ENCODE measurements at places on chromosomes 6 and 20.

DNA sequence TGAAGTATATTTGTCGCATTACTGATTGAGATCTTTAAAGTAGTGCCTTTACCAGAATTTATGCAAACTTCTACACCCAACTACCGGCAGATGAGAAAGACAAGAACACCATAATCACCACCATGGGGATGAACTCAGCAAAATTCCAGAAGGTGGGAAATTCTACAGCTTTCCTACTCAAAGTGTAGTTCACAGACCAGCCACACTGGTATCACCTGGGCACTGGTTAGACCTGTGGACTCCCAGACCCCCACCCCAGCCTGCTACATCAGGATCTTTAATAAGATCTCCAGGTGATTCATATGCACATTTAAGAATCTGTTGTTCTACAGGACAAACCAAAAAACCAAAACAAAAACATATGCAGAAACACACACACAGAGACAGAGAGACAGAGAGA, 67.9 kb downstream of the POPDC3 start:
- DNase-seq: no peak

DNA sequence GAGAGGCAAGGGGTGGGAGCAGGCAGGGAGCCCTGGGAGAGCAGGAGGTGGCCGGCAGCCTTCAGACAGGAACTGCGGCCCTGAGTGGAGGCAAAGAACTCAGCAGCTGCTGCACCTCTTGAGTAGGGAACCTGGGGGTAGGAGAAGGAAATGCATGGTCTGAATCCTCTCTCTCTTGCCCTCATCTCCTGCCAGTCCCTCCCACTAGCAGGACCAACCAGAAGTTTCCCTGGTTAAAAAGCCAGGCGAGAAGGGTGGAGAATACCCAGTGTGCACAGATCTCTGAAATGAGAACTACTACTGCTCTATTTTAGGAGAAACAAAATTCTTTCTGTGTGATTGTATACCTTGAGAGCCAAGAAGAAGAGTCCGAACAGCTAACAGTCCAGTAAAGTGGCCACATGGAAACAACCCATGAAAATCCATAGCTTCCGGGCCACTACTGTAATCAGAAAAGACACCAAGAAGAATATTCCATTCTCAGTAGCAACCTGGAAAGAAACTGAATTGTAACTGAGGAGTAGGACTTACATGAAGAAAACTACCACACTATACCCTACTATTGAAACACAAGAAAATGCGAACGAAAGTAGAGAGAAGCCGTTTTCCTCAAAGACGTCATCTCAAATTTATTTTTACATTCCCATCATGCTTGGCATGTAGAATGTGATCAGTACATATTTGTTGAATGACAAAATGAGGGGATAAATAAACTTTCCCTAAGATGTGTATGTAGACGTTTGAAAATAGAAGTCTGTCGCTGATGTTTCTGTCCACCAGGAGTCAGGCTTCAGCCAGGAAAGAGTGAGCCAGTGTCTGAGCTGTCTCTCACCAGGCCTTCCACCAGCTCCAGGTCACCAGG, 25.6 kb downstream of the WRNIP1 start:
- DNase-seq: peak; percentile 32

- no peak for DNase-seq
Observed at GRCh38 chr20:58162986-58163385, 65.5 kb downstream of the ANKRD60 start.

- peak; percentile 61 for DNase-seq
Observed at GRCh38 chr20:17680836-17681725, 961 bp downstream of the RRBP1 start.

- no peak for DNase-seq
Observed at GRCh38 chr20:57198132-57199072, 68.0 kb downstream of the BMP7 start.
